ENCODE measurements at places on chromosomes 12 and 14.

DNA sequence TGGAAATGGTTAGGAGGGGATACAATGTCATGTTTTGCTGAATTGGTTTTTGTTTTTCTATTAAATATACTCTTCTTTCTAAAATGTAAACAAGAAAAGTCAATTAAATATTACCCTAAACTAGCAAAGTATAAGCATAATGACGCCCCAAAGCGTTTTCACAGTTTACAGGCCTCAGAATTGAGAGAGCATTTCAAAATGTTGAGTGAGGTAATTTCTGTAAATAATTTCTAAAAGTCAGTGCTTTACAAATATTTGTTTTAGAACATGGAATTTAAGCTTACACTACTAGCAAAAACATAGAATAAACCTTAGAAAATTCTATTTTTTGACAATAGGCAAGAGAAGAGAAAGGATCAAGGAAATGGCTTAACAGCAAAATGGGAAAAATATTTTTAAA, 958.4 kb upstream of the USP15 start:
- DNase-seq: no peak

GRCh38 chr12:29223956-29224543, 75.0 kb downstream of the FAR2 start:
- DNase-seq: no peak

DNA sequence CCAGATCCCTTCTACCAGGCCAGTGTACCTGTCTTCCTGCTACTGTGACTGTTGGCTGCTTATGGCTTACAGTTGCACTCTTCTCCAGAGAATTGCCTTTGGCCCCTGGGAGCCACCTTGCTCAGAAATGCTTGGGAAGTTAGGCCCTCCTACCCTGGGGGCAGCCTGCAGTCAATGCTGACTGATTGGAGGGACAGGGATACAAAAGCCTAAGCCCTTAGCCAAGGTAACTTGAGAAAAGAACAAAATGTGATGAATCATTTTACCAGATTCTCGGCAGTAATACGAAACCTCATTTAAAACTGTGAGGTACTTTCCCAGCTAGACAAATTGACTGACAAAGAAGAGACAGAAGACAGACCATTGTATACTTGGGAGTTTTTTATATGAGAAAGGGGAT, 47.3 kb downstream of the PTCSC3 start:
- no peak for DNase-seq

DNA sequence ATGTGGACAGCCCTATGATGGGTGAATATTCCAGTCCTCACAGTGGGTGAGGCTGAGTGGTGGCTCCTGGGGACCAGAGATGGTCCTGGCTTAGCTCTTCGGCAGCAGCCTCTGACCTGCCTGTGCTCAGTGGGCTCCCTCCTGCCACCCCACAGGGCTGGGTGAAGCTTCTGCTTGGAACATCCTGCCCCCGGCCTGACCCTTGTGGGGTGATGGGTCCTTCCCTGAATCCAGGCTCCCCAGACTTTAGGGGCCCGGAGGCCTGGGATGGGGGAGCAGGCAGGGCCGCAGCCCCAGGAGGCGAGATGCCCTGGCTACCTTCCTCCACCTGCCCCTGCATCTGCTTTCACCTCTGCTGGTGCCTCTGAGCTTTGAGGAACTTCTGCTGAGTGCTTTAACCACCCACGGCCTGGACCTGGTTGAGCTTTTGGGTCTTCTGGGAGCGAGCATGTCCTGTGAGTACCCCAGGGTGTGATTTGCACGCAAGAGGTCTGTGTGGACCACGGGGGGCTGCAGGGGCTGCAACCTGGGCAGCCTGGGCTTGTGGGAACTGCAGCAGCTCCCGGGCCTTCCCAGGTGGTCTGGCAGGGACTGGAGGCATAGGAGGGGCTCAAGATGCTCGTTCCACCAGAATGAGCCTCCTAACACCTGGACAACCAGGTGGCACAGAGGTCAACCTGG, 159.5 kb downstream of the KIF26A start:
- DNase-seq: no peak

- DNase-seq: no peak
Measured at GRCh38 chr14:38012056-38012455, 195.6 kb upstream of the SSTR1 start.

- no peak for DNase-seq
Measured at GRCh38 chr12:108040947-108041346, 88.1 kb upstream of the WSCD2 start.

DNA sequence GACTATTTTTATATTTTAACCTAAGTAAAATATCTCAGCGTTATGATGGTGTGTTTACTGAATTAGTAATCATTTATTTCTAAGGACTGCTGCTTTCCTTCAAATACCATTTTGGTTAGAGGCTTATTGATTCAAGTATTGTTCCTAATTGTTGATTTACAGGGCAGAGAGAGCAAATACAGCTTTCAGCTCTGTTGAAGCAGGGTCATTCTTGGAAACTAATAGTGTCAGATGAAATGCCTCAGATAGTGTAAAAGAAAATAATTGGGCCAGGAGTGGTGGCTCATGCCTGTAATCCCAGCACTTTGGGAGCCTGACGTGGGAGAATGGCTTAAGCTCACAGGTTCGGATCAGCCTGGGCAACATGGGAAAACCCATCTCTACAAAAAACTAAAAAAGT, 249.3 kb downstream of the FUT8 start:
- DNase-seq: no peak

Data from NCI-H1105 (cell line).